Cerebellar nuclear complex (tissue), 1 donor: ENCODE measurements at places on chromosomes 16 and 17.

DNA sequence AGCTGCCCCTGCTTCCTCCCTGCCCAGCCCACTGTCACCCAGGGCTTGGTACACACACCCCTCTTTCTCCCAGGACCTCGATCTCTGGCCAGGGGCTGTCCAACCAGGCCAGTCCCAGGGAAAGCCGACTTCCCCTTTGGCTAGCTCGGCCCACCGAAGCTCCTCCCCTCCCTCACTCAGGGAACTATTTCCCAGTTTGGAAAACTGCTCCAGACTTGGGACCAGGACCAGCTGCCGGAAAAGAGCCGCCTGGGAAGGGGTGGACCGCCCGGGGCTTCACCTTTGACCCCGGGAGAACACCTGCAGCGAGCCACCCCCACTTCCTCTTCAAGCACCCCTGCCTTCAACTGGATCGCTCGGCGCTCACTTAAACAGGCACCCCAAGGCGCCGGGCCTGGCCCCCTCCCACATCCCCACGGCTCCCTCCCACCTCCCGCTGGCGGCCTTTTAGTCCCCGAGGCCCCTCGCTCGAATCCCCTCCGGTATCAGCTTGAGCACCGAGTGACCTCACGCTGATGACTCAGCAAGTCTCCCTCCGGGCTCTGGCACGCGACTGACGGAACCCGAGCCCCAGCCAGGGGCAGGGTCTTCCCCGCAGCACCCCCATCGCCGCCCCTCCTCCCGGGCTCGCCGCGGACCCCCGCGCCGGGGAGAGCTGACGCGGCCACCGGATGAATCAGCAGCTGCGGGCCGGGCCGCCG is 934 bp downstream of the MAFG start:
- no peak for DNase-seq

- DNase-seq = no peak
These were observed 65.3 kb downstream of the HS3ST3B1 start for GRCh38 chr17:14366199-14366598.

DNA sequence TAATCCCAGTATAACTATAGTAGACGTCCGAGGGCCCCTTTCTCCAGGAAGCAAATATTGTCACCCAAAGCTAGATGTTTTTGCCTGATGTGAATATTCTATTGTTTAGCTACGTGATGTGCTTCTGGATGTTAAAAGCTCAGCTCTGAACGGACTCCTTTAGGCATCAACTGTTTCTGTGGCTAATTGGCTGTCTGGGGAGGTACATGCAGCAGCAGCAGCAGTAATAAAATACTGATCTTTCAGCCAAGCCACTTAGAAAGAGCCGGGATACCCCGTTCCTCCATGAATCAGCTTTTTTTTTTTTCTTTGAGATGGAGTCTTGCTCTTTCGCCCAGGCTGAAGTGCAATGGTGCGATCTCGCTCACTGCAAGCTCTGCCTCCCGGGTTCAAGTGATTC is 43.0 kb downstream of the TRARG1 start:
- DNase-seq = no peak

- no peak for DNase-seq
These were observed 298.2 kb upstream of the C16orf82 start for GRCh38 chr16:26768385-26769010.

- no peak for DNase-seq
These were observed 1.7 kb downstream of the ABCA8 start for GRCh38 chr17:68953340-68953997.

GRCh38 chr16:27642756-27643155 is 92.8 kb downstream of the KATNIP start:
- no peak for DNase-seq

- no peak for DNase-seq
These were observed 506 bp downstream of the ATP5MC1 start for GRCh38 chr17:48892940-48893645.

GRCh38 chr16:10888320-10888937 is 11.4 kb downstream of the CIITA start:
- DNase-seq = no peak

DNA sequence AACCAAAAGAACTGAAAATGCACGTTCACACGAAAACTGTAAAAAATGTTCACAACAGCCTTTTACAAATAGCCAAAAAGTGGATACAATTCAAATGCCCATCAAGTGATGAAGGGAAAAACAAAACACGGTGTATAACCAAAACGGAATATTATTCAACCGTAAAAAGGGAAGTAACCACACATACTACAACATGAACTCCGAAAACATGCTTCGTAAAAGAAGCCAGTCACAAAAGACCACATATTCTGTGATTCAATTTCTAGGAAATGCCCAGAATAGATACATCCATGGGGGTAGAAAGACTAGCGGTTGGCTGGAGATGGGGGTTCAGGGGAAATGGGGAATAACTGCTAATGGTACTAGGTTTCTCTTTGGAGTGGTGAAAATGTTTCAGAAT is 81.5 kb upstream of the TRAP1 start:
- no peak for DNase-seq

DNA sequence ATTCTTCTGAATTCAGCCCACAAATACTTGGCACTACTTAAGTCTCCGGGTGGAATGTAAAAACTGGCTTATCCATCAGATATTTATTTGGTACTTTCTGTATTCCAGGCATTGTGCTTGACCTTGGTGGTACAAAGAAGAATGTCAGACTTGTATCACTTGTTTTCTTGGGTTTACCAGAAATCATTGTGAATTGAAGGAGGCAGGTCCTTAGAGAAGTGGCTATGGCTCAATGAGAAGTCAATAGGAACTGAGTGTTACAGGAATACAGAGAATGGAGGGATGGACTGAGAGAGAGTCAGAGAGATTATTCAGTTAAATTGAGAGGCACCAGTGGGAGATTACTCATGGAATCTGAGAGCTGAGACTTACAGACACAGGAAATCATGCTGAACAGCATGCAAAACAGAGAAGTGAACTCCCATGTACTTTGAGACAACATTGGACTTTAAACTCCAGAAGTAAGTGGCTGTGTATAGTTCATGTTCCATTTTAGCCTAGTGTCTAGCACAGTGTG is 704.1 kb downstream of the CDH11 start:
- no peak for DNase-seq

- DNase-seq = peak; percentile 38
These were observed 935 bp downstream of the USP32 start for GRCh38 chr17:60390925-60391470.

GRCh38 chr16:75621170-75621477 is 2.0 kb downstream of the ADAT1 start:
- DNase-seq = no peak

DNA sequence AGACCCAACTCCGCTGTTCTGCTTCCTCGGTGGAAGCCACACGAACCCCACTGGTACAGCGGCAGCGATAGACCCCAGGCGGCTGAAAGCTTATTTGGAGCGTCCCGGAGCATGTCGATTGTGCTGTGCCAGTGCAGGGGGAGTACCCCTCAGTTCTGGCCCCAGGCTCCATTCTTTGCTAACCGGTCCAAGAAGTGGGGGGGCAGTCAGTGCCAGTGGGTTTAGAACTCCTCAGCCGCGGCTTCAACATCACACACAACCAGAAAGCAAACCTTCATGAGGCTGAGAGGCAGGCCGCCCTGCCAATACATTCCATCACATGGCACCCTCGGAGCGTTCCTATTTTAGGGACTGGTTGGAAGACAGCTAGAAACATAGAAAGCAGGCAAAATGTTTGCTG is 1.7 kb upstream of the MNT start:
- DNase-seq = no peak

DNA sequence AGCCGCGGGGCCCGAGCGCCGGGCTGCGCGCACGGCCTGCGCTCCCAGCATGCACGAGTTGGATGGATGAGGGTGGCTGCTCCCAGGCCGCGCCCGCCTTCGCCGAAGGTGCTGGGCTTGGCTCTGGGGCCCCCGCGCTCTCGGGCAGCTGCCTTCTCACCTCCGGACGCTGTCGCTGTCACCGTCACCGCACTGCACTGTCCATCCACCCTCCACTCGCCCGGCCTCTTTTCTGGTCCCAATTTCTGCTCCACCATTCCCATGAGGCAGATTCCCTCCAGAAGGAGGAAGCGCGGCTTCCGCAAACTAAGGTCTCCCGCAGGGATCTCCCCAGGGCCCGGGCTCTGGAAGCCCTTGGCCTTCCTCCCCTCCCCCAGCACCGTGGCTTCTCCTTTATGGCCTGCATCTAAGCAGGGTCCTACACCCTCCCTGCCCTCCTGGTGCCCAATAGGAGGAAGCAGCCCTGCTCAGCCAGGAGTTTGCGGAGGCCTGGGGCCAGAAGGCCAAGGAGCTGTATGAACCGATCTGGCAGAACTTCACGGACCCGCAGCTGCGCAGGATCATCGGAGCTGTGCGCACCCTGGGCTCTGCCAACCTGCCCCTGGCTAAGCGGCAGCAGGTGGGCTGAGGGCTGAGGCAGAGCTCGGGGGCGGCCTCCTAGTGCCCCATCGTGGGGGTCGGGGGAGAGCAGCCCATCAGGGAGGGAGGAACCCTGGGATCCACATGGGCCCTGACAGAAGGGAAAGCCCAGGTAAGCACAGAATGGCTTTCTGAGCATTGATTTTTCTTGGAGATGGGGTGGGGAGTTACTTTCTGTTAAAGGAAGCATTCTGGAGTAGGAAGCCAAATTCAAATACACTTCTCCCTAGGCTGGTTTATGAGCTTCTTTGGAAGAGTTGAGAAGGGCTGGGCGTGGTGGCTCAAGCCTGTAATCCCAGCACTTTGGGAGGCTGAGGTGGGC is 899 bp downstream of the ACE start:
- no peak for DNase-seq

DNA sequence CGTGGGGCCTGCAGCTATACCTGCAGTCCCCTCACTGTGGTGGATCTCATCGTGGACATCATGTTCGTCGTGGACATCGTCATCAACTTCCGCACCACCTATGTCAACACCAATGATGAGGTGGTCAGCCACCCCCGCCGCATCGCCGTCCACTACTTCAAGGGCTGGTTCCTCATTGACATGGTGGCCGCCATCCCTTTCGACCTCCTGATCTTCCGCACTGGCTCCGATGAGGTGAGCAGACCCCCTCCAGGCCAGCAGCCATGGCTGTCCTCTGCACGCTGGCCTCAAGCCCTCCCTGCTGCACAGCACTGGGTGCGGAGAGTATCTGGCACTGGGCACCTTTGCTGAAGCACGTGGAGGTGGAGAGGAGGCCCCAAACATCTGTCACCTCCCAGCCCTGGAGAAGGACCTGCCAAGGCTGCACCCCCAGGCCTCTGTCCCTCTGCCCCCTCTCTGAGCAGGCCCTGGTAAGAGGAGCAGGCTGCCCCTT is 11.0 kb downstream of the KCNH6 start:
- no peak for DNase-seq

DNA sequence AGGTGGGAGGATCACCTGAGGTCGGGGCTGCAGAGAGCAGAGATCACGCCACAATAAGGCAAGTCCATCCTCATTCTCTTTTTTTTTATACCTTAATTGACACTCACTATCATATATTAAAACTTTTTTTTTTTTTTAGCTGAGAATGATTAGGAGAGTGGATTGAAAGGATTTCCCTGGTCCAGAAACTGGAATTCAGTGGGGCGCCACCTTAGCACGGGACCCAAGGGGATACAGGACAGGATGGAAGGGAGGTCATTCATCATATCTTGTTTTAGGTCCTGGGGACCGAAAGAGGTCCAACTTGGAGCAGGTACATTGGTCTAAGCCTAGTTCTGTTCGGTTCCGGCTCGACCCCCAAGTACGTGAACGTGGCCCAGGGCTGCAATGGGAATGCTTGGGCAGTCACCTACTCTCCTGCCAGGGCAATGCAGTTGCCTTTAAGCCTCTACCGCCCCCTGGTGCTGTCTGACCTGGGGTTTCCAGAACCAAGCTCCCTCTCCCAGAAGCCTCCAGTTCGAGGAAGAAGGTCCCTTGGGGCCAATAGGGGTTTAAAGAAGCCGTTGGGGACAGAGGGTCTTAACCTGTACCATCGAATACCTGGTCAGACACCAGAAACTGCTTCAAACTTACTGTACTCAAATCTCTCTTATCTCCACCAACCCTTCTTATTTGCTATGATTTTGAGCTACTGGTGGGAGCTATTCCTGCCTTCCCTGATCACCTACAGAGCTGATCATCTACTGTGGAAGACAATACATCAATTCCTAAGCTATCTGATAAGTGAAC is 19.9 kb upstream of the GPATCH8 start:
- no peak for DNase-seq

GRCh38 chr17:39818358-39819000 is 45.6 kb downstream of the IKZF3 start:
- DNase-seq = no peak

- no peak for DNase-seq
These were observed 6.2 kb downstream of the DNAJC7 start for GRCh38 chr17:42010898-42011516.

- DNase-seq = no peak
These were observed 16.9 kb downstream of the TMEM235 start for GRCh38 chr17:78248051-78248914.

DNA sequence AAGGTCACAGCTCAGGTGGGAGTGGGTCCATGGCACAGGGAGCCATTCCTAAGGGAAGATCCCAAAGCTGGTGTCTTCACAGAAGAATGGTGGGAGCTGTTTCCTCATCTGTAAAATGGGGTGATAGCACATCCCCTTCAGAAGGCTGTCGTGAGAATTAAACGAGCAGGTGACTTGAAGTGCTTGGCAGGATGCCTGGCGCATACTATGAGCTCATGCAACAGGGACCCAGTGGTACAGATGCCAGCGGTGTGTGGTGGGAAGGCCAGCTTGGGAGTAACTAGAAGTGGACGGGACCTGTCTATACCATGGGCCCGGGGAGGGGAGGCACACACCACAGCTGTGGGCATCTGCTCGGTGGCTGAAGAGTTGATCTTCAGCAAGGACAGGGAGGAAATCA is 189.3 kb upstream of the TNRC6C start:
- no peak for DNase-seq

- no peak for DNase-seq
These were observed 52.5 kb upstream of the CLEC3A start for GRCh38 chr16:77969861-77970260.

GRCh38 chr17:851924-852323 is 69.8 kb downstream of the MRM3 start:
- no peak for DNase-seq

- no peak for DNase-seq
These were observed 17.4 kb downstream of the NF1 start for GRCh38 chr17:31112001-31112661.
